ENCODE measurements at places on chromosomes 16 and 17. TPM values are rescaled to one million over a fixed set of nuclear protein-coding genes. Genes with fewer than 3 reads are reported as not detected.
A peak's percentile ranks its signal among the peaks of the same experiment; 100 is the strongest.

The TRIM72 gene
- 0.21 TPM for total RNA-seq

The PTX4 gene
- total RNA-seq = not detected

The LAT gene
- total RNA-seq = 12.2 TPM

The SLC38A8 gene
- total RNA-seq = not detected

The PNMT gene
- 19.6 TPM for total RNA-seq

The PRAC1 gene
- not detected for total RNA-seq

The RPL38 gene
- total RNA-seq = 365 TPM

The TNFSF13 gene
- 44.7 TPM for total RNA-seq

The HOXB9 gene
- not detected for total RNA-seq

The CCL17 gene
- not detected for total RNA-seq

The CHST5 gene
- total RNA-seq = not detected

- DNase-seq = no peak
Measured at GRCh38 chr17:5329784-5330557, 47.9 kb downstream of the RABEP1 start.

GRCh38 chr17:39943702-39944392 is 16.3 kb downstream of the LRRC3C start:
- DNase-seq = no peak

GRCh38 chr17:46064460-46064859 is 65.4 kb downstream of the STH start:
- DNase-seq = no peak

GRCh38 chr17:6901086-6901485 is 69.6 kb upstream of the TEKT1 start:
- no peak for DNase-seq

DNA sequence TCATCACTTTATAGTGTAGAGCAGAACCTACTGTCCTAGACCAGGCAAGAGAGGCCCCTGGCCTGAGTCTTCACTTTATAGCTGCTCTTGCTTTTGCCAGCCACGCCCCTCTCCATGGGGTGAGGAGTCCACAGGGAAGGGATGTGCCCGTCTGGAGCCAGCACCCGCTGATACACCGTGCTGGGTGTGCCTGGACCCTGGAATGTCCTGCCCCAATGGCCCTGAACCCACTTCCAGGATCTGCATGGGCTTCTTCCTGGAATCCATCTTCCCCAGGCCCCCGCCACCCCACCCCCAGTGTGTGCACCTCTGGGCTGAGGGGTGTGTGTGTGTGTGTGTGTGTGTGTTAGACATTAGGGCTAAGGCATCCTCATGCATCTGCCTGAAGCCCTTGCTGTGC is 44.9 kb downstream of the MEOX1 start:
- no peak for DNase-seq

GRCh38 chr17:53032861-53033271 is 789.9 kb upstream of the KIF2B start:
- no peak for DNase-seq

- DNase-seq = no peak
Measured at GRCh38 chr16:4972938-4973587, 14.9 kb downstream of the SEC14L5 start.

GRCh38 chr17:16923904-16924695 is 47.8 kb downstream of the TNFRSF13B start:
- peak; percentile 6 for DNase-seq

DNA sequence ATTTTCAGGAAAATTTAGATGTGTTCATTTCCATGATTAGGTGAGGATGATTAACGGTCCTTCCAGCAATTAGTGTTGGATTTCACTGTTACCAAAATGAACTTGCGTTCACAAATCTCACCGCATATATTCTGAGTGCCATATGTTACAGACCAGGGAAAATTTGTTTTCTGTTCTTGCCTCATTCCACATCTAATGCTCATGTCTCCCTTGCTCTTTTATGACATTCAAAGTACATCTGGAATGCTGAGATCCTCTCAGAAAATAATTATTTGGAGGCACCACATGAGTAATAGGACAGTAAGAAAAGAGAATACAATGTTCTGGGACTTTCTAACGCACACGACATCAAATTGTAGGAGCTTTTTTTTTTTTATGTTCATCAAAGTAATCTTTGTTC is 406.5 kb downstream of the SHISA9 start:
- no peak for DNase-seq

DNA sequence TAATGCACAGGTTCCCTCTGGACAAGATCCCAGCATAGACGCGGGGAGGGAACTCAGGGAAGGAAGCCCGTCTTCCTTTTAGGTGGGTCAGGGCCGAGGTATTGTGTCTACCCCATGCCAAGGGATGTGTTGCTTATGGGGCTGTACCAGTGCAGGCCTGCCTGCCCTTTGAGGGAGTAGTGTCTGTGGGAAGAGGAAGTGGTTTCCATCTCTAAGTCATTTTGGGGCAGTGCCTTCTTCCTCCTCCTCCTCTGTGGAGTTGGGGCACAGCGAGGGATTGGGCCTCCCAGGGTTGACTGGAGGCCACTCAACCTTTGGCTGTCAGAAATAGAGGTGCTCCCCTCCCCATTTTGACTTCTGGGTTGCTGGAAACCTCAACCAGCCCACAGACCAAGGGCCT is 26.5 kb downstream of the GJD3 start:
- DNase-seq = no peak

- no peak for DNase-seq
Measured at GRCh38 chr17:50214976-50215760, 13.7 kb upstream of the COL1A1 start.

DNA sequence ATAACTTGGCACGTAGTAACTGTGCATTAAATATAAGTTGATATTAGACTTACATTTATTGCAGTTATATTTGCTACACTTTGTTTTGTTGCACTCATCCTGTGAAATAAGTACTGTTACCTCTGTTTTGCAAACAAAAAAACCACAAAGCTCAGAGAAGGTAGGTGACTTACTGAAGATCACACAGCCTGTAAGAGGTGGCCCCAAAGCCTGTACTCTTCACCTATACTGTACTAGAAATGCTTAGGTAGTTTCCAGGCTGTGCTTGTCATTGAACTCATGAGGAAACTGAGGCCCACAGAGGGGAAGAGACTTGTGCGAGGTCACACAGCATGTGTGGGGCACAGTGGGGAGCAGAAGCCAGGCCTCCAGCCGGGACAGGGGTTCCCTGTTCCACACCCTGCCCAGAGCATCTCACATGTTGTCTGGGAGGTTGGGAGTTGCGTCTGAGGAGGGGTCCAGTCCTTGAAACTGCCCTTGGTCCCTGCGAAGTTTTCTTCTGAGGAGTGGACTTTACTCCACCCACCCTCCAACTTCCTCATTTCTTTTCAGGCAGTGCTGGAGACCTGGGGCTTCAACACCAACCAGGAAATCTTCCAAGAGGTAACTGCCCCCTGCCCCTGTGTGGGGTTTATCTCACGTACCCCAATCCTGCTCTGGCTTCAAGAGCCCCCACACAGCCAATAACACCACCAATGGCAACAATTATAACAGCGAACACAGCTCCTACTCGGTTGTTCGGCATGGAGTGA is 13.0 kb downstream of the CETP start:
- no peak for DNase-seq

DNA sequence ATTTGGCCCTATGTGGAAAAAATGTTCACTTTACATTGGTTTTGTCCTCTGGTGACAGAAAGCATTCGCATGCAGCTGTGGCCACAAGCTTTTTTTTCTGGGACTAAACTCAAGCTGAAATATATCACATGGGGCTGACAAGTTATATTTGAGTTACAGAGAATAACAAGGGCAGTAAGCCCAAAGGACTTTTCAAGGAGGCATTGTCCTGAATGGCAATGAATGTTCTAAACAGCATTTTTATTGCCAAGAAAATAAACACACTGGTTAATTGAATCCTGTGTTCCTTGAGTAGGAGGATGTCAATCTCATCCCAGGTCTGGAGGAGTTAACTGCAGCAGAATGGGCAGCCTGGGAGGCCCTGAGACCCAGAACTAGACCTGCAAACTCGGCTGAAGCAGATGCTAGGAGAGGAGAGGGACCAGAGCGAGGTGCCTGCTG is 114.5 kb downstream of the COPRS start:
- DNase-seq = no peak

GRCh38 chr16:64711026-64711425 is 410.8 kb downstream of the CDH11 start:
- DNase-seq = no peak
